Colonic mucosa (tissue), 4 donors: ENCODE measurements at places on chromosomes 6 and 20.

- DNase-seq: no peak
These were observed 11.4 kb downstream of the SYNGAP1 start for GRCh38 chr6:33430991-33431879.

DNA sequence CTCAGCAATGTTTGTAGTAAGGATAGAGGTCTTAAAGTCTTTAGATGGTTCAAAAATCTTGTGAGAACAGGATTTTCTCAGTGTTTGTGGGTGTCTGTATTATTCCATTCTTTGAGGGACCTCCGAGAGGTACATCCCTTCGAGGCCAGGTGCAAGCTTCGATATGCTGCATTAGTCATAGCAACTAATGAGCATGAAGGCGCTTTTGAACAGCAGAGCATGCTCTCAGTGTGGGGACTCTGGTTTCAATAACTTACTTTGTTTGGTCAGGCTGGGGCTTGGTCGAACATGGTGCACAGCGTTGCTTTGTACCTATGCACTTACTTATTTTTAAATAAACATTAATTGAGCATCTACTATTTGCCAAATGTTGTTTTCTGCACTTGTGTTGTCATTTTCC is 297.9 kb downstream of the CLIC5 start:
- DNase-seq: no peak

DNA sequence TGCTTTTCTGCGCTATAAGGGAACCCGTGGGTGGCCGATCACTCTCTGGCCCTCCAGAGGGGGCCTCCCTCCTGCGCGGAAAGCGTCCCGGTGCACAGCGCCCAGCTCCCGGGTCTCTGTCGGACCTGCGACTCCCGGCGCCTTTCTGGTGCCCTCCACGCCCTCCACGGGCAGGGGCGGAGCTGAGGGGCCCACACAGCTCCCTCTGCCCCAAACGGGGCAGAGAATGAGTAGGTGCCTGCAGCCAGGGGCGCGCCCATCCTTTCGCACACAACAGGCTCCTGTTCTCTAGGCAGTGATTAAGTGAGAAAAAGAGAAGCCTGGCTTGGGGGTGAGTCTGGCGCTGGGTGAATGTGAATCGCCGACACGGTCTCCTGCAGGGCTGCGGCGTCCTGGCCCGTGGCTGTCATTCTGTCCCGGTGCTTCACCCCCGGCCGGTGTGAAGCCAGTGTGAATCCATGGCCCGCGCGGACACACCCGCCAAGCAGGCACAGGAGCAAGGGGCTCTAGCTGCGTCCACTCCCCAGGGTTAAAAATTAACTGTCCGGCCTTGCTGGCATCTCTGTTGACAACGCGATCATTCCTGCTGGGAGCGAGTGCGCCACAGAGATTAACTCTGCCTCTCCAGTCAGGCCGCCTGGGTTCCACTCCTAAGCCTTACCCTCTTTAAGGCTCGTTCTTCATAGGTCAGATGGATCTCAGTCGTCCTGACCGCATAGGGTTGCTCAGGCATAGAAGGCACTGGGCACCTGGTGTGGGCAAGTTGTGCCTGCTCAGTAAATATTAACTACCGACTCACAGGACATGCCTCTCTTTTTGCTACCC is 88.8 kb downstream of the PCSK2 start:
- DNase-seq: no peak

DNA sequence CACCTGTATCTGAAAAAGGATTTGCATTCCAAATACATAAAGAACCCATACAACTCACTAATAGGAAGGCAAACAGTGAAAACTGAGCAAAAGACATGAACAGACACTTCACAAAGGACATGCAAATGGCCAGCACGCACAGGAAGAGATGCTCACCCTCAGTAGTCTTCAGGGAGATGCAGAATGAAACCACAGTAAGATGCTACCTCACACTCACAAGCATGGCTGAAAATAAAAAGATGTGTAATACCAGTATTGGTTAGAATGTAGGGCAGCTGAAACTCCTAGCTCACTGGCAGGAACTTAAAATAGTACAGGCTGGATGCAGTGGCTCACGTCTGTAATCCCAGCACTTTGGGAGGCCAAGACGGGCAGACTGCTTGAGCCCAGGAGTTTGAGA is 64.6 kb downstream of the SNX5 start:
- no peak for DNase-seq

GRCh38 chr20:6613280-6613861 is 154.1 kb upstream of the BMP2 start:
- no peak for DNase-seq

GRCh38 chr6:89140347-89141156 is 5.3 kb upstream of the PM20D2 start:
- DNase-seq: no peak
